ENCODE measurements at places on chromosomes 1 and 21.

- DNase-seq, result no peak
Observed at GRCh38 chr1:70265946-70266345, 44.8 kb downstream of the SRSF11 start.

DNA sequence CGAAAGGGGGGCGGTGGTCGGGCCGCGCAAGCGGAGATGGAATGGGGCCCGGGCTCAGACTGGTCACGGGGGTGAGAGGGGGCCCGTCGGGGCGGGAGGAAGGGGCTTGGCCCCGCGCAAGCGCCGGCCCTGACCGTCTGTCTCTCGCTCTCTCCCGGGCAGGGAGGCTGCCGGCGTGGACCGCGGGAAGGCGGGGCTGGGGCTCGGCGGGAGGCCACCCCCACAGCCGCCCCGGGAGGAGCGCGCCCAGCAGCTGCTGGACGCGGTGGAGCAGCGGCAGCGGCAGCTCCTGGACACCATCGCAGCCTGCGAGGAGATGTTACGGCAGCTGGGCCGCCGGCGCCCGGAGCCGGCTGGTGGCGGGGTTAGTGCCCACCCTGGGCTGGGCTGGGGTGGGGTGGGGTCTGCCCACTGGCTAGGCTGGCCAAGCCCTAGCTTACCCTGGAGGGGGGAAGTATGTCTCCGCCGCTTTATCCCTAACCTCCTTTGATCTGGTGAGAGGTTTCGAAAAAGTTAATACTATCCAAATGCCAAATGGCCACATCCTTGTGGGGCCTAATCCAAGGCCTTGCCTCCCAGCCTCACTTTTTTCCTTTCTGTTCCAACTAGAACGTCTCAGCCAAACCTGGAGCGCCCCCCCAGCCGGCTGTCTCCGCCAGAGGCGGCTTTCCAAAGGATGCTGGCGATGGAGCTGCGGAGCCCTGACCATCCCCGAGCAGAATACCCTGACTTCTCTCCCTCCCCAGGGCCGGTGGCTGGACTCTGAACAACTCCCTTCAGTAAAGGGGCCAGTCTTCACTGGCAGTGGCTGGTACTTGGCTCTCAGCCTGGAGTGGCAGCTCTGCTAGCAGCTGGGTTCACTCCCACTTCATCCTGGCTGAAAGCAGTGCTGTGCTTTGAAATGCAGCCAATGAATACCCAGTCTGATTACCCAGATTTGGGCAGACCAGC lies 636 bp upstream of the YRDC start:
- peak; percentile 81 for DNase-seq

DNA sequence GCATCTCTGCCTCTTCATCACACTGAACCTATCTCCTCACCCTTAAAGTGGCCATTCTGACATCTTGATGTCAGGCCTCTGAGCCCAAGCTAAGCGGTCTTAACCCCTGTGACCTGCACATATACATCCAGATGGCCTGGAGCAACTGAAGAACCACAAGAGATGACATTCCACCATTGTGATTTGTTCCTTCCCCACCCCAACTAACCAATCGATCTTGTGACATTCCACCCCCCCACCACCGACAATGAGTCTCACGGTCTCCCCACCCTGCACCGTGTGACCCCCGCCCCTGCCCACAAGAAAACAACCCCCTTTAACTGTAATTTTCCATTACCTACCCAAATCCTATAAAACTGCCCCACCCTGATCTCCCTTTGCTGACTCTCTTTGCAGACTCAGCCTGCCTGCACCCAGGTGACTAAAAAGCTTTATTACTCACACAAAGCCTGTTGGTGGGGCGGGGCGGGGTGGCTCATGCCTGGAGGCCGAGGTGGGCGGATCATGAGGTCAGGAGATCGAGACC lies 21.0 kb upstream of the PINK1 start:
- DNase-seq, result no peak

GRCh38 chr1:205170532-205171269 lies 40.8 kb downstream of the DSTYK start:
- no peak for DNase-seq

DNA sequence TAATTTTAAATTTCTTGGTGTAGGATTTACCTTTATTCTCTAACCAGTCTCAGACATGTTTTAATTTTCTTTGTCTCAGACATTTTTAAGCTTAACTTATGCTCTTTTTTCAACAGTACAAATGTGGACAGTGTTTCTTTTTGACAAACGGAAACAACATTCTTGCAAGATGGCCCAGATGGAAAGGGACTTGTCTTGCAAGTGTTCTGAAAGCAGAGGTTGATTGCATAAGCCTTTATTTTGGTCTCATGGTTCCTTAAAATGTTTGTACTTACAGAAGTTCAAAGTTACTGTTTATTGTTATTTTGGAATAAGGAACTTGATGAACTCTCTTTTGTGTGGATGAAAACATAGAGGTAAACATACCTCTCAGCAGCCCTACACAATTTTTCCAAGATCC lies 22.9 kb downstream of the SMAP2 start:
- no peak for DNase-seq

DNA sequence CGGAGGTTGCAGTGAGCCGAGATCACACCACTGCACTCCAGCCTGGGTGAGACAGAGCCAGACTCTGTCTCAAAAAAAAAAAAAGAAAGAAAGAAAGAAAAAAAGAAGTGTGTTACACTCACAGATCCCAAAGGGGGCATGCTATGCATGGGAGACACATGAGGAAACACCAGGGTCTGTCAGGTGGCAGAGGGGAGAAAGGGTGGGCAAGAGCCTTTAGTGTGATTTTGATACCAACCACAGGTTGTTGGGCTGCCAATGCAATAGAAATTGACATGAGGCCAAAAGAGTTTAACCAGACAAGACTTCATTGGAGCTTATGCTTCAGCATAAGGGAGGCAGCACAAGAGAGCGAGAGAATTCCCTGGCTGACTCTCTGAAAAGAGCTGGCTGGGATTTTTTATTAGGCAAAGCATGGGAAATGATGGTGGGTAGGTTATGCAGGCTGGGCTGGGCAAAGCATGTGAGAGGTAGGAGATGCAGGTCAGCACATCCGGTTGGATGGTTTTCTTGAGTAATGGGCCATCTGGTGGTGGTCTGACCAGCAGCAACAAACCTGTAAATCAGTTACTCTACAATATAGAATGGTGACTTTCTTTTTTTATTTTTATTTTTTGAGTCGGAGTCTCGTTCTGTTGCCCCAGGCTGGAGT lies 11.7 kb upstream of the EXTL1 start:
- no peak for DNase-seq

DNA sequence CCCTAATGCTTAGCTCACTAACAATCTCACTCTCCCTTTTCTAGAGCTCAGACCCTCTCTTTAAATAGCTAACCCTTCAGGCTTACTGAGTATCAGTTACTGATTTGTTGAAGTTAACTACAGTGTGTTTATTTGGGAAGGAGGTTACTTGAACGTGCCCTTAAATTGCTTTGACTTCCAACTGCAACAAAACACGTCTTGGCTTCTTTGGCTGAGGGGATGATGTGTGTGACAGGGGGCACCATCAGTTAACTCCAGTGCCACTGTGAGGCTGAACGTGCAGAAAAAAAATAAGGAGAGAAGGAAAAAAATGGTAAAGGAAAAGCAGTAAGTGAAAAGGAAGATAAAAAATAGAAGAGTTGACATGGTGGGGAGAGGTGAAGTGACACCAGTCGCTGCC lies 75.1 kb upstream of the NRIP1 start:
- DNase-seq, result no peak

DNA sequence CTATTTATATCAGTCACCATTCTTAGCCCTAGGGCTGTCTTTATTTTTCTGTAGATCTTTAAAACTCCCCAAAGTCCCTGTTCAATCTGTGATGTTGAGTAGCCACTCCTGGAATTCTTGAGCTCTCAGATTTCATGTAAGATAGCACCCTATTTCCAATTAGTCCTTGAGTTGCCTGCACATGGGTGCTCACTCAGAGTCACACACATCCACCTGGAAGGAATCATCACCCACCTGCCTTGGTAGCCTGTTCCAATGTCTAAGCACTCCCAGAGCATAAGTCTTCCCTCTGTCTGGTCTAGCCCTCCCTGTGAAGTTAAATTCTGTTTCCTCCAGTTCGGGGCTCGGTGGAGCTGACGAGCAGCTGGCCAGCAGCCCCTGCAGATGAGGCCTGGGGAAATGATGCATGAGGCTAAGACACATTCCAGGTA lies 14.7 kb upstream of the ATF3 start:
- no peak for DNase-seq

DNA sequence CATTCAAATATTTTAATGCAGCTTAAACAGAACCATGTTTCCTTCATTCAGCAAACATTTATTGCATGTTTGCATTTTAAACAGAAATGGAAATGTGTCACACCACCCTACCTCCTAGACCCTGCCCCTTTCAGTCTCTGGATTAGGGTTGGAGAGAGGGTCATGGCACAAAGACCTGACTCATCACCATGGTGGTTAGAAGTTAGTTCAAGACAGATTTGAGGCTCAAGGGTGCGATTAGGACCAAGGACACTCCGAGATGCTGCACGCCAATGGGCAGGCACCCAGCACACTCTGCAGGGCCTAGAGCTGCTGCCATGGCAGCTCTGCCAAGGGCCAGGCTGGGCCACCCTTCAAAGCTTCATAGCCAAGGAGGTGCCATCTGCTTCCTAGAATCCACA lies 86.9 kb downstream of the NAV1 start:
- DNase-seq, result no peak

DNA sequence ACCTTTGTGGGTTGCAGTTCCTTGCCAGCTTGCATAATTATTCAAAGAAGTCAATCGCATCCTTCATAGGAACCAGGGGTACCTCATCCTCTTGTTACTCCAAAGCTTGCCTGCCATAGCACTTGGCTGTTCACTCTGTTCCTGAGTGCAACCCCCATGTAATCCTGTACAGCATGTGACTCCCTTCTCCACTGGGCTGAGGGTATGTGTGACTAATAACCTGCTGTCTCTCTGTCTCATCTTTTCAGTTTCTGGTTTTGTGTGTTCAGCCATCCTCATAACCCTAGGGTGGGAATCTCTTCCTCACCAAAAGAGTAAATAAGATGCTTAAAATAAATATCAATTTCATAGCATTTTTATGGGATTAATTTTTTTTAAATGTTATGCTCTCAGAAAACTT lies 351.9 kb downstream of the S1PR1 start:
- DNase-seq, result no peak

DNA sequence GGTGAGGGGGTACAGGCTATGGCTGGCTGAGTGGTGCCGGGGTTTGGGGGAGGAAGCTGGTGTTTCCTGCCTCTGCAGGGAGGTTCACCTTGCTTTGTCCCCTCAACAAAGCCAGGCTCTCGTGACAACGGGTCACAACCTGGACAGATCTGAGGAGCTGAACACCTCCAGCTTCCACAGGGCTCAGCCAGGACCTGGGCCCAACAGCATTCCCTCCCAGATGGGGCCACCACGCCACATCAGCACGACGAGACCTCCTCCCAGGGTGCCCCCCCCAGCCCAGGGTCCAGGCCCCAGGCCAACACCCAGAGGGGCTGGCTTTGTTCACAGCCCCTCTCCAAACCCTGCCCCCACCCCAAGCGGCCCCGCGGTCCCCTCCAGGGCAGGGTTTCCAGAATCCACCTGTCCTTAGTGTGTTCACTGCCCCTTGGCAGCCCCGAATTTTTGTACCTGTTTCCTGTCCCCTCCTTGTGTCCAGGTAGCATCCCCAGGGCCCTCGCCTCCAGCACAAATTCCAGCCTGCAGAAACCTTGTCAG lies 34.7 kb downstream of the UBE2G2 start:
- DNase-seq, result no peak

- peak; percentile 19 for DNase-seq
Observed at GRCh38 chr1:79633456-79633855, 626.9 kb upstream of the ADGRL4 start.

- DNase-seq, result peak; percentile 81
Observed at GRCh38 chr1:28104866-28105467, 16.6 kb upstream of the EYA3 start.

- no peak for DNase-seq
Observed at GRCh38 chr21:38474124-38474523, 24.2 kb downstream of the ERG start.

DNA sequence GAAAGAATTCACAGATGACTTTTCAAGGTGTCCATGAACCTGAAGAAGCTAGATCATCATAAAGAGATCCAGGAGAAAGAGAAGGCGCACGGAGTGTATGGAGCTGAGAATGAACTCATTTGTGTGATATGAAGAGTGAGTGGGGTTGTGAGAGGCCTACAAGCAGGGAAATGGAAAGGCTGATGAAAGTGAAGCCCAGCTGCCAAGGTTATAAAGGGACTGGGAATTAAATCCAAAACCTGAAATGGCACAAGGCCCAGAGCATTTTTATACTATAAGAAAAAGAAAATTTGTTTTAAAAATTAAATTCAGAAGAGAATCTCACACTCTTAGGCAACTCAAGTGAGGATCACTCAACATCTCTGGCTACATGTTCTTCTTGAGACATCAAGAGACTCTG lies 43.4 kb downstream of the HSD3B1 start:
- no peak for DNase-seq

DNA sequence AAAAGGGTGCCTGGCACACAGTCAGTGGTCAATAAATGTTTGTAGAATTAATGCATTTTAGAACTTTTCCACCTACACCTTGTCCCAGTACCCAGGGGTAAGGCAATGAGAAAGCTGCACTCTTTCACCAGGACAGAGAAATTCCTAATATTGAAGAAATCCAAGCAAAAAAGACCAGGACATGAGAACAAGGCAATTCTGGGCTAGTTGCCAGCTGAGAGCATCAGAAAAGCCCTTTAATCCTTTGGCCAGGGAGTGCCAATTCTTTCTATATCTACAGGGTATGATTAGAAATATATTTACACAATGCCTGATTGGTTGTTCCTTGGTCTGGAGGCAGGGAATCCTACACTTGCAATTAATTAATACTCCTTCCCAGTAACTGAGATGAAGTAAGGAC lies 492.4 kb upstream of the NFIA start:
- DNase-seq, result peak; percentile 68

DNA sequence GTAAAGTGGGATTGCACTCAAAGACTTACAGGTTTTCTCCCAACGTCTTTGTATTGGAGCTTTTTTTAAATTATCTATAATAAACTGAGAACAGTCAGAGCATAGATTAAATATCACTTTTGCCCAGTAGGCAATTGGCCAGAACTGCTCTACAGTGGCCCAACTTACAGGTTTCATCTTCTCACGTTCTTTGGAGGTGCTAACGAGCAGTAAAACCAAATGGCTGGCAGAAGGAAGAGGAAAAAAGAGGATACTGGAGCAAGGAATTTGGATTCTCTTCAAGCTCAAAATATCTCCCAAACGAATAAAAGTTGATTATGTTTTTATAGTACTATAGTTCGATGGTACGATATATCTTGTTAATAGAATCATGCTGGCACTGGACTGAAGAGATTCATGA lies 201.1 kb downstream of the ROR1 start:
- DNase-seq, result no peak

DNA sequence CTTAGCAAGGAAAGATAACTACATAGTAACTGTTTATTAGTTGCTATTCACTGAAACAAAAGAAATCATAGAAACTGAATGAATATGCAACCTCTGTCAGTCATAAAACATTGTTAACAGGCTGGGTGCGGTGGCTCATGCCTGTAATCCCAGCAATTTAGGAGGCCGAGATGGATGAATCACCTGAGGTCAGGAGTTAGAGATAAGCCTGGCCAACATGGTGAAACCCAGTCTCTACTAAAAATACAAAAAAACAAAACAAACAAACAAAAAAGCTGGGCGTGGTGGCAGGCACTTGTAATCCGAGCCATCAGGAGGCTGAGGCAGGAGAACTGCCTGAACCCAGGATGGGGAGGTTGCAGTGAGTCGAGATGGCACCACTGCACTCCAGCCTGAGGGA lies 44.1 kb downstream of the CRB1 start:
- DNase-seq, result no peak

Measured in LHCN-M2 (cell line).